Lung microvascular endothelial cell (primary cell): ENCODE measurements at places on chromosomes 5 and 9.

DNA sequence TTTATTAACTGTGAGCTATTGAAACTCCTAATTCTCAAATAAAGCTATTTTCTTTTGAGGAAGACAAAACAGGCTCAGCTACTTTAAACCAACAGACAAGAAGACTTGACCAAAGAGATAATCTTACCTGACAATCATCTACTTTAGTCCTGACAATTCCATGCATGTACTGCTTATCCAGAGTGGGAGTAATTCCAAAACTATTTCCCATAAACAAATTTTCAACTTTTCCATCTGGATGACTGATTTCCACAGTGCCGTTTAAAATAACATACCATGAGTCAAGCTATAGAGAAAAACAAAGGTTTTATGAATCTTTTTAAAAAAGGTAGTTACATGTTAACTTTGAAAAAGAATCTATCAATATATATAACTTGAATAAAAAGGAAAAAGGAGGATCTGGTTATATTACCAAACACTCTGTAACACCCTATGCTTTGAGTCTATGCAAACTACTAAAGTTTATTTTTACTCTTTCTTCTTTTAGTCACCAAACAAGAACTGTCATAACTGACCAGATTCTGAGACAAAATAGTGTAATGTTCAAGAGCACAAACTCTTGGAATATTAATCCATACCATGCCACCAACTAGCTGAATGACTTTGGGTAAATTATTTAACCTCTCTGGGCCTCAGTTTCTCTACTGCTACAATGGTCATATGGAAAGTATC is 129.7 kb downstream of the RAPGEF6 start:
- peak; percentile 83 for DNase-seq

GRCh38 chr5:82352146-82352791 is 74.1 kb upstream of the RPS23 start:
- DNase-seq = peak; percentile 64

GRCh38 chr9:133116346-133117231 is 4.5 kb downstream of the RALGDS start:
- DNase-seq = no peak

DNA sequence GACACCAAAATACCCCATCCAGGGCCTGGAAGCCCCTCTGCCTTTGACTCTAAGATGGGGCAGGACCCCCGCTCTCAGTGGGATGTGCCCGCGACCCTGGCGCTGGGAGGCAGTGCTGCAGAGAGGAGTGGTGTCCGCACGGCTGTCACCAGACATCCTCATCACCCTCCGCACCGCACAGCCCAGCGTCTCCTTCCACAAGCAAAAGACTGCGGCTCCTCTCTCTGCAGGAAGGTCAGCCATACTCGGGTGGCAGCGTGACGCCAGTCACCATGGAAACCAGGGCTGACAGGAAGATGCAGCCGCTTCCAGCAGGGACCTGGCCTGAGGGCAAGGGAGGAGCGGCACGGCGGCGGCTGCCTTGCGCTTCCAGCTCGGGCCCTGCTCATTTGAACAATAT is 17.1 kb upstream of the SLC6A3 start:
- DNase-seq = no peak

DNA sequence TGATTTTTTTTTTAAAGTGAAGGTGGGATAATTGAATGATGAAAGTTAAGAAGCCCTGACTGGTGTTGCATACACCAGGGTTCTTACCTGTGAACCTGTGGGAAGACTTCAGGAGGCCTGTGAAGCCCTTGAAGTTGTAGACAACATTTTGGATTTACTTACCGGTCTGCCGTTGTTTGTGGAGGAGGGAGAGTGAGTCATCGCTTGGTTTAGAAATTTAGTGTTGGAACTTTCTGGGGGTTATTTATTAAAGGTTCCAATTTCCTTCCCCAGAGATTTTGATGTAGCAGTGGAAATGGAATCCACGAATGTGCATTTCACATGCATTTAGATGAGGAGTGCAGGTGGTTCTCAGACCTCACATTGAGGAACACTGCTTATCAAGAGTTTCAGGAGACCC is 49.6 kb downstream of the ARHGAP26 start:
- no peak for DNase-seq

DNA sequence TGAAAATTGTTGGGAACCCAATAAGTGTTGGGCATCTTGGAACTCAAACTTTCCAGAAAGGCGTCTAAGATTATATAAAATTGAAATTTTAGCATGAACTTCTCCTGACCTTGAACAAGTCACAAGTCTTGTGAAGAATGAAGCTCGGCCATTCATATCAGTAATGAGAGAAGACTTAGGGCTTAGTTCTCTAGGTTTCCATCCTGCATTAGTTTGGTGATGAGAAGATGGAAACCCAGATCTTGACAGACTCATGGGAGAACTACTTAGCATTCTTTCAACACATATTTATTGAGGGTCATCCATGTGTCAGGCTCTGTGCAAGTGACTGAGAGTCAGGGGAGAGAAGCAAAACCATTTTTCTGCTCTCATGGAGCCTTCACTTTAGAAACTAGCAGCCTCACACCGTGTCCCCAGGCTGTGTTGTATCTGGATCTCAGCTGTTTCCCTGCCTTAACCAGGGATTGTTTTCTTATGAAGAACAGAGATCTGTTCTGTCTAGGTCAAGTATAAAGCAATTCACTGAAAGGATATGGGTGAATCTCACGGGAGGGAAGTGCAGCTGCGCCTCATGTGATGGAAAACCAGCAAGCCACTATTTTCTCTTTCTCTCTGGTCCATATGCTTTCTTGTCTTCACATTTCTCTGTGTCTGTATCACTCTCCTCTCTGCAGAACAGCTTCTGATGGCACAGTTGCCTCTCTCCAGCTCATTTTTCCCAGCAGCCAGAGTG is 3.4 kb downstream of the GARNL3 start:
- DNase-seq = no peak

GRCh38 chr9:79706512-79706911 is 134.7 kb downstream of the TLE4 start:
- no peak for DNase-seq

DNA sequence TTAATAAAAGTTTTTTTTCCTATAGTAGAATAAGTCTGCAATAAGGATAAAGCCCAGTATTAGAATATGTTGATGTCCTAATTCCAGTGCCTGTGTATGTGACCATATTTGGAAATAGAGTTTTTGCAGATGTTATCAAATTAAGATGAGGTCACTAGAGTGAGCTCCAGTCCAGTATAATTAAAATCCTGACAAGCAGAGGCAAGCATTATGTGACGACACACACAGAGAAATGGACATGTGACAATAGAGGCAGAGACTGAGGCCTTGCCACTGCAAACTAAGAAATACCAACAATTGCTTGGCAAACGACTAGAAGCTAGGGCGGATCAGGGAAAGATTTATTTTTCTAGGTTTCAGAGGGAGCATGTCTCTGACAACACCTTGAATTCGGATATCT is 216.4 kb upstream of the CYLC2 start:
- DNase-seq = no peak

DNA sequence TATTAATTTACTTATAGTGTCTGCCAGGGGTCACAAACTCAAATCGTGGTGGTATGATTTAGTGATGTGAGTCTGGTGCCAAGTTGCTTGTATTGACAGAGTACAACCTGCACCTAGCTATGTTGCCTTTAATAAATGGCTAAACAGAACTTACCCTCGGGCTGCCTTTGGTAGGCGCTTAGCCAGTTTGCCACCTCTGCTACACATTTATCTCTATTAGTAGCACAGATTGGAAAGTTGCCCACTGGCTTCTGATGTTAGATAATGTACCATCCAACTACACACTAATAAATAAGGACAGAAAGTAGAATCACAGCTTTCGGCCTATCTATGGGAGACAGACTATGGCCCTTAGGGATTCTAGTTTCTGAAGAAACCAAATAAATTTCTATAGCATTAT is 368.4 kb downstream of the MAN2A1 start:
- DNase-seq = no peak

GRCh38 chr5:2631758-2632157 is 119.7 kb downstream of the IRX2 start:
- DNase-seq = no peak

- no peak for DNase-seq
Measured at GRCh38 chr9:94566550-94566949, 11.7 kb downstream of the PCAT7 start.

DNA sequence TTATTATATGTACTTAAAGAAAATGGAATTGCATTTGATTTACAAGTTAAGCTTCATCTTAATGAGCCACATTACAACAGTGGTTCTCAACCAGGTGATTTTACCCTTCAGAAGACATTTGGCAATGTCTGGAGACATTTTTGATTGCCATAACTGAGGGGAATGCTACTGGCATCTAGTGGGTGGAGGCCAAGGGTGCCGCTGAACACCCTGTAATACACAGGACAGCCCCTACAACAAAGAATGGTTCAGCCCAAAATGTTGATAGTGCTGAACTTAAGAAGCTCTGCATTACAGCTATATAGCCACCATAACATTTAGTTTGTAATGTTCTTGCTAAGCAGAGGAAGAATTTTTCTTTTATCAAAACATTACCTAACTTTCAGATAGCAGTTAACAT is 103.1 kb downstream of the PAM start:
- no peak for DNase-seq

- DNase-seq = peak; percentile 55
Measured at GRCh38 chr5:87340716-87341115, 72.0 kb downstream of the CCNH start.

- peak; percentile 97 for DNase-seq
Measured at GRCh38 chr5:133240425-133241091, 188.7 kb downstream of the HSPA4 start.
